Activated CD4-positive, alpha-beta T cell treated with anti-CD3 and anti-CD28 coated beads for 24 hours (primary cell): ENCODE measurements at places on chromosomes 6 and 20.
A peak's percentile ranks its signal among the peaks of the same experiment; 100 is the strongest.

DNA sequence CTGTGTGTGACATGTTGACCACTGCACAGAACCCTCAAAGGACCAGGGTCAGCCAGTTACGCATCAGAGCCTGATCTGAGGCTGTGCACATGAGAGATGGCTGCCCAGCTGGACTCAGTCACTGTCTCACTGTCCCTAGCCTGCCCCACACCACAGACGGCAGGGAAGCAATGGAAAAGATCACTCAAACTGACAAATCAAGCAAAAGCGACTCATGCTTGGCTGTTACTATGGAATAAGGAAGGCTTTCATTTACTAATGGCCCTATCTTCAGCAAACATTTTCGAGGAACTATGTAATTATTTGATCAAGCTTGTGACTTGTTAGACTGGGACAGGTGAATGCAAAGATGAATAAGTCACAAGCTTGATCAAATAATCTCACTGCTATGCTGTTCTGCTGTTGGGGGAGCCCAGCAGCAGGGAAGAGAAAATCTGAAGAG is 137.0 kb downstream of the SLC23A2 start:
- no peak for DNase-seq

GRCh38 chr6:133300896-133301295 is 59.7 kb downstream of the EYA4 start:
- DNase-seq: no peak

DNA sequence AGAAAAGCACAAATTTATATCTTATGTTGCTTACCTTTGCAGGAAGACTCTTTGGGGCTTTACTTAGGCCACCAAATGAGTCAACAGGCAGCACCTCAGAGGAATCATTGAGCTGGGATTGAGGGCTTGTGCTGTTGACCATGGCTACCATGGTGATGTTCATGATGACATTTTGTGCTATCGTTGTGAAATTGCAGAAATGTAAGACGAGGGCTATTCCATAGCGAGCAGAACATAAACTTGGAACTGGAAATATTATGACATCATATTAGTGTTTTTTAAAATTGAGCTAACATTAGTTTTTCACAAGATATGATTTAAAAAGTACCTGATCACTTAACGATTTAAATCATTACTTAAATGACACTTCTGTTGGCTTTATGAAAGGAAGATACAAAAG is 11.8 kb downstream of the SLC17A3 start:
- DNase-seq: no peak

DNA sequence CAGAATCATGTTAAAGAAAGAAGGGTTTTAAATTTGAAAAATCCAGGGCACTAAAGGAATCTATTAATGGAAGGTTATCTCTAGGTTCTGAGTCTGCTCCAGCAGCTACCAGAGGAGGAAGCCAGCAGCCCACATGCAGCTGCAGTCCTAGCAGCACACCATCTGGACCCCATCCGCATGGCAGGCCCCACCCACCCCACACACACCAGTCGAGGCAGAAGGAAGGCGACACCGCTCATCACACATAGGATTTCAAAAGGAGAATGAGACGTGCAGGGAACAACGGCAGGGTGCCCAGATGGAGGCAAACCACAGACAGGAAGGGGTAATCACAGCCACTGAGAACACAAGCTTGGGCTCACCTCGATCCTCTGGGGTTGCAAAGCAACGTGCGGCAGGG is 78.9 kb downstream of the GINS1 start:
- no peak for DNase-seq

DNA sequence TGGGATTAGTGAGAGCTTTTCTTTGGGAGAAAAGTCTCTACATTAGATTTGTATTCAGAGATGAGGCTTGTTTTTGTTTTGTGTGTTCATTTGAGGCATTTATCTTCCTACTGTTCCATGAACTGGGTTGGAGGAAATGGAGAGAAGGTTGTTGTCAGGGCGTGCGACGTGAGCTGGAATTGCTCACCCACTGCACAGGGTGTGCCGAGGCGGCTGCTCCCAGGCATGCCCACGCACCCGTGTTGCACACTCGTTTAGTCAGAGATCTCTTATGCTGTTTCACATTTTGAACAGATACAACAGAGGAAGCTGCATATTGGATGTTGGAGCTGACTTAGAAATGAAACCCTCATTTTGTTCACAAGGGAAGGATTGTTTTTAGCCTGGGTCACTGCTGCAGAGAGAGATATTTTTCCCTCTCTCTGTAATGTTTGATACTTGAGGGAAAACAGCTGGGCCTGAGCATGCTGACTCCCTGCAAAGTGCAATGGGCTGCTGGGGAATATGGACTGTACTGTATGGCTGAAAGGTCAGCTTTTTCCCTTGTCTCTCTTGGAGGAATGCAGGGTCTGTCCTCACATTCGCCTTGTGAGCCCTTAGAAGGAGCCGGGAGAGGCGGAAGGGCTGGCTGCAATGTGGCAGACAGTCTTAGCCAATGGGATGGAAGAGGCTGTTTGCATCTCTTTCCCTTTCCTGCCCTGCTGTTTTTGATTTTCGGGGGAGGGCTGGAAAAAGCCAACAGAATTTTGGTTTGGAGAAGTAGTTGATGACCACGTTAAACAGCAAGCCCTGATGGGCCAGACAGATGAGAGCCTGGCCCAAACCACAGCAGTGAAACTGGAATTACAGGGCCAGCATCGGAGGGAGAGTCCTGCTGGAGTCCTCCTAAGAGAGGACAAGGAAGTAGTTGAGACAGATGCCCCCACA is 170.8 kb downstream of the SASH1 start:
- no peak for DNase-seq

DNA sequence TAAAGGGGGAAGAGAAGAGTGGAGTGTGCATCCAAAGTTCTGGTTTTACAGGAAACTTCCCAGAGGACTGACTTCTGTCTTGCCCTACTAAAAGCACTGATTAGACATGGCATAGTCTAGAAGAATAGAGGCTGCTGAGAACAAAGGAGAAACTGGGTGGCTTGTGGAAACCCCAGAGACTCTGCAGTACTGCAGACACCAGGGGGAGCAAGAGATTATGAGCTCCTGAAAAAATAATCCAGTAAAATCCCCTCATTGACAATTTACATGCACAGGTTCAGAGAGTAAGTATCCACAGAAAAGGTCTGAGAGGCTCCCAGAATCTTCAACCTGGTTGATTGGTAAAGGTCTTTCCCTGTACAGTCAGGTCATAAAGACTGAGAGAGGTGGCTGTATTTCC is 48.7 kb upstream of the CLVS2 start:
- DNase-seq: no peak

DNA sequence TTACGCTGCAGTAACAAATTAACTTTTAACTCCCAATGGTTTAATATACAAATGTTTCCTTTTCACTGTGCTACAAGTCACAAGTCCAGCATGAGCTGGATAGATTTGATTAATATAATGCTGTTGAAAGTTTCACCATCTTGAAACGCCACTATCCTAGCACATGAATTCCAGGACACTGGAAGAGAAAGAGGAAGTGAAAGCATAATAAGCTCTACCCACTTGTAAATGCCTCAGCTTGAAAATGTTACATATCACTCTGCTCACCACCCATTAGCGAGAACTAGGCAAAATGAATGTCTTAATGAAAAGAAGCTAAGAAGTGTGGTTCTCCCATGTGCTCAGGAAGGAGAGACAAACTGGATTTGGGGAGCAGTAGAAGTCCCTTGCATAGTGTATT is 46.9 kb downstream of the PCSK2 start:
- DNase-seq: no peak

GRCh38 chr20:36728986-36729385 is 16.9 kb downstream of the NDRG3 start:
- no peak for DNase-seq

GRCh38 chr6:167829513-167829912 is 2.8 kb downstream of the AFDN start:
- DNase-seq: no peak

DNA sequence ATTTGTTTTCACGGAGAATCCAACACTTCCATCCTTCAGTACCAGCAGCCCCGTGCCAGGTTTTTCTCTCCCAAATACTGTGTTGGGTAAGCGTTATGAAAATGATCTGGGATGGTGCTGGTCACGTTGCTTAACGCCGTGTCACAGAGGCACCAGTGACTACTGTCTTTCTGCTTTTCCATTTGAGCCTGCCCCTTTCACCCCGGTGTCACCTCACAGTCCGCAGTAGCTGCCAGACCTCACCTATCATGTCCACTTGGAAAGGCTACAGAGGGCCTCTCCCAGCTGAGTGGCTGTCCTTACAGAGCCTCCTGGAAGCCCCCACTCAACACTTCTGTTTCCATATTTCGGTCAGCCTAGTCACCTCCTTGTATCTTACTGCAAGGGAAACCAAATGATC is 176.5 kb upstream of the ARID1B start:
- no peak for DNase-seq

DNA sequence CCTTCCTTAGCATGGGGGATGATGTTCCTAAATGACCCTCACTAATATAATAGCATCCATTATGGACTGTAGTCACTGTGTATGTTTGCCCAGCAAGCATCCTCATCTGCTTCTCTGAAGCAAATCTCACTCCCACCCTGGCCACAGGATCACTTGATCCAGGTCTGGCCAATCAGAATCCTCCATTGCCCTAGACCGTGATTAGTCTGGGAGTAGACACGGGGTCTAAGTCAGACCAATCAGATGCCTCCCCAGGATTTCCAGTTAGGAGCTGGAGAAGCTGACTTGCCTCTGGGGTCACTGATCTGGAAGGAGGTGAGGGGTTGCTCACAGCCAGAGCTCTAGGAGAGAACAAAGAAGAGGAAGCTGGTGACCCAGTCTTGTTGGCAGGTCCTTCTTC is 153.9 kb downstream of the DHX35 start:
- no peak for DNase-seq

- no peak for DNase-seq
These were observed 22.2 kb upstream of the PNPLA1 start for GRCh38 chr6:36247693-36248092.

- no peak for DNase-seq
These were observed 44.6 kb upstream of the SENP6 start for GRCh38 chr6:75557068-75557467.

DNA sequence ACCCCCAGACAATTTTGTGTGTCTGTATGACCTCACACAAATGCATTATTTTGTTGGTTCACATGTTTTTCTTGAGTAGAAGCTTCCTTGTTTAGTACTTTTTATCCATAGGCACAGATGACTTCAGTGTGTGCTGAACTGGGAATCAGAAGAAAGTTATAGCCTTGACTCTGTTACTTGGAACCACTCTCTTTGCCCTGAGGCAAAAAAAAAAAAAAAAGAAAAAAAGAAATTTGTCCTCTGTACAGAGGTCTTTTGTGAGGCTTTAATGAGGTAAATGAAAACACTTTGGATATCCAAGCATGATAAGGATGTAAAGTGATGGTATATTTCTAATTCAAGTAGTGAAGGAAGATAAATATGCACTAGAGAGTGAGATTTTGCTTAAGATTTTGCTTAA is 51.9 kb downstream of the TRMT11 start:
- DNase-seq: no peak

DNA sequence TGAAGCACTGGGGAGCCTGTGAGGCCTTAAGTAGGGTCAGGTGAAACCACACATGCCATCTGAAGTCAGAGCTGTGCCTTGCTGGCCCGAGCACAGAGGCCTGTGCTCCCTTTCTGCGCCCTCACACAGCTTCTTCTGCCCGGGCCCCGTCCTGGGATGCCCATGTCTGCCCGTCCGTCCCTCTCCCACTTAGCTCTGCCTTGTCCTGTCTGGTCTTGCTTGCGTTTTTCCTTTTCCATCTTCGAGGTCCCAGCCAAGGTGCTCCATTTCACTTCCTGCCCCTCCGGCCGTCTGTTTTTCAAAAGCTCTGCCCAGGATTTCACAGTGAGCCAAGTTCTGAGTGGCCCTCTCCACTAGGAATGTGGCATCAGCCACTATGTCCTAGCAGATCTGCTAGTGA is 45.6 kb downstream of the PYGB start:
- DNase-seq: no peak

GRCh38 chr6:151027936-151028838 is 162.7 kb downstream of the MTHFD1L start:
- DNase-seq: no peak

DNA sequence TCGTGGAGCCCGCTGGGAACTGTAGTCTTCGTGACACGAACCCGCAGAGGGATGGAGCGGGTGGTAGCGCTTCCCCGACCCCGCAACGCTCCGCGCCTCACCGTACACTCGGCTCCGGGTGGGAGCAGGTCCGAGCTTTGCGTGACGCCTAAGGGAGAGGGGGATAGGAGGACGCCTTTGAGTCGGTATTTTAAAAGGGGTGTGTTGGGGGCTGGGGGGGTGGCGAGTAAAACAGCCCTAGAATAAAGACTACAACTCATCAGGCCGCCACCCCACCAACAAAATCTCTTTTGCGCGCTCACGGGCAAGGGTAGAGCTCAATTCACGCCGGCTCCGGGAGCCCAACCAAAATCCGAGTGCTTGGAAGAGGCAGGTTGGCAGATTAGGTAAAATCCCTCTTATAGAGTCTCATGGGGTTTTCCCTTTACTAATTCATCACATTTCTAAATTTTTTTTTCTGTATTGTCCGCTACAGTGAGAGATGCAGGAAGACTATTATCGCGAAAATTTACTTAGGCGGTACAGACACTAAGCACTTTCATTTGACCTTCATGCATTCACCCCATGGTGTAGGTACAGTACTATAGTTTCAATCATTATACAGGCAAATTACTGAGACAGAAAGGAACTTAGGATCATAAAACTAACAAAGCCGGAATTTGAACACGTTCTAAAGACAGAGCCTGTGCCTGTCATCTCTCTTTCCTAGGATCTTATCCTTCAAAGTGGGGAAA is 706 bp upstream of the SNX14 start:
- DNase-seq: peak; percentile 14

- DNase-seq: no peak
These were observed 16.1 kb upstream of the SIRPB2 start for GRCh38 chr20:1507276-1507675.

DNA sequence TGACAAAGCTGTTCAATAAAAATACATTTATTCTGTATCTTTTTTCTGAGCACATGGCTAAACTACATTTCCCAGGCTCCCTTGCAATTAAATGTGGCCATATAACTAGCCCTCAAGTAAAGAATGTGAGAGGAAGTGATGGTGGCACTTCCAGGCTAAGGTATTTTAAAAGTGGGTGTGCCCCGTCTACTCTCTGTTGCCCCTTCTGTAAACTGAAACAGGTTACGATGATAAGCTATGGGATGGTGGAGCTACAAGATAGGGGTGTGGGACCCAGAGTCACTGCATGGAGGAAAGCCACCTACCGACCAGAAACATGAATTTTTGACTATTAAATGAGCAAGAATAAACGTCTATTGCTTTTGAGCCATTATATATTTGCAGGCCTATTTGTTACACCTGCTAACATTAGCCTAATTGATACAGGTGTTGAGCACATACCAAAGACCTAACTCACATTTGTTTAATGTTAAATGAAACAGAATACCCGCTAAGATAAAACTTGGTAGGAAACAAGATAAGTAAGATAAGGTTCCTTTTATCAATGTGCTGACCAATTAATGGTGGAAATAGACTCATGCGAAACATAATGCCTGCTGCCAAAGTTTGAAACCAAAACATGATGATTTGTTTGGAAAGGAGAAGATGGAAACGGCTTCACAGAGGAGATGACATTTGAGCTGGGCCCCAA is 3.1 kb downstream of the FYN start:
- DNase-seq: no peak

DNA sequence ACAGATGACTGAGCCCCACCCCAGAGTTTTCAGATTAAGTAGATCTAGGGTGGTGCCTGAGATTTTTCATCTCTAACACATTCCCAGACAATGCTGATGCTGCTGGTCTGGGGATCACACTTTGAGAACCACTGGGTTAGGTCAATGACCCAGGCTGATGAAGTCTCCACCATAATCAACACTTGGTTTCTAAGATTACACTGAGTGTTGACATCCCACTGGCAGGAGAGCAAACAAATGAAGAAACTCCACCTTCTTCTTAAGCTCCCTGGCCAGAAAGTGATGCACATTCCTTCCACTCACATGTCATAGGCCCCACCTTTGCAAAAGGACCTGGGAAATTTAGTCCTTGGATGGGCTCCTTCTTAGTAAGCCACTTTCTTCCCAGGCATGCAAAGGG is 53.1 kb downstream of the MAFB start:
- DNase-seq: no peak
